ENCODE measurements at places on chromosomes 1 and 21.

DNA sequence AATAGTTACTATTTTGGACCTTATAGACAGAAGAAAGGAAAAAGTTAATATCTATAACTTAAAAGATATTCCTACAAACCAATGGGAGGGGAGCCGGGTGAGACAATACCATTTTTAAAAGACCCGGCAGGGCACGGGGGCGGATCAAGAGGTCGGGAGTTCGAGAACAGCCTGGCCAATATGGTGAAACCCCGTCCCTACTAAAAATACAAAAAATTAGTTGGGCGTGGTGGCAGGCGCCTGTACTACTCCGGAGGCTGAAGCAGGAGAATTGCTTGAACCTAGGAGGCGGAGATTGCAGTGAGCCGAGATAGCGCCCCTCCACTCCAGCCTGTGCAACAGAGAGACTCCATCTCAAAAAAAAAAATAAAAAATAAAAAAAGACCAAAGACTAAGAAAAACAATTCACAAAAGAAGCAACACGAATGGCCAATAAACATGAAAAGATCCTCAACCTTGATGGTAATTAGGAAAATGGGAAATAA lies 1.2 kb upstream of the PSMB2 start:
- no peak for ATAC-seq

DNA sequence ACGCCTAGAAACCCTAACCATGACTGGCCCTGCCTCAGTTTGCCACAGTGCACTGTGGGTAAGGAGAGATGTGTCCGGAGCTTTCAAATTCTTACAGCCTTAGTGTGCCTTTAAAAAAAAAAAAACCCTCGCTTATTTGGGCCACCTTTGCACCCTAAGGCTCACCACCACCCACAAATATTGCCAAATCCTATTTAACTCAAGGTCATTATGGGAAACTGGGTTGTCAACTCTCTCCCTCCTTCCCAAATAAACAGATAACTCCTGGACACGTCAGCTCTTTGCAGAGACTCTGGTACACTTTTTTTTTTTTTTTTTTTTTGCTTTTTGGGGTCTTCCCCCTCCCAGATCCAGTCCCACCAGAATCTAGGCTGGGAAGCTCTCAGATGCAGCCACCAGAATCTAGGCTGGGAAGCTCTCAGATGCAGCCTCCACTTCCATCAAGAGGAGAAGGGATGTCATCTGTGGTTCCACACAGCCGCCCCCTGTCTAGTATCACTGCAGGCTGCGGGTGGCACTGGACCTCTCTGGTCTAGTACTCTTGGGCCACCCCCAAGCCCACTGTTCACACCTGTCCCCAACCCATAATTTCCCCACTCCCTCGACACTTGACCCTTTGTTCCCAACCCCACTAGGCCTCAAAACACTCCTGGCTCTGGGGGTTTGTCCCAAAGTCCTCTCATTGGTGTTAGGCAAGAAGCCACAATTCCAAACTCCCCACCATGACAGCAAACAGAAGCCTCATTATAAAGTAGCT lies 3.4 kb downstream of the DHRS3 start:
- no peak for ATAC-seq

DNA sequence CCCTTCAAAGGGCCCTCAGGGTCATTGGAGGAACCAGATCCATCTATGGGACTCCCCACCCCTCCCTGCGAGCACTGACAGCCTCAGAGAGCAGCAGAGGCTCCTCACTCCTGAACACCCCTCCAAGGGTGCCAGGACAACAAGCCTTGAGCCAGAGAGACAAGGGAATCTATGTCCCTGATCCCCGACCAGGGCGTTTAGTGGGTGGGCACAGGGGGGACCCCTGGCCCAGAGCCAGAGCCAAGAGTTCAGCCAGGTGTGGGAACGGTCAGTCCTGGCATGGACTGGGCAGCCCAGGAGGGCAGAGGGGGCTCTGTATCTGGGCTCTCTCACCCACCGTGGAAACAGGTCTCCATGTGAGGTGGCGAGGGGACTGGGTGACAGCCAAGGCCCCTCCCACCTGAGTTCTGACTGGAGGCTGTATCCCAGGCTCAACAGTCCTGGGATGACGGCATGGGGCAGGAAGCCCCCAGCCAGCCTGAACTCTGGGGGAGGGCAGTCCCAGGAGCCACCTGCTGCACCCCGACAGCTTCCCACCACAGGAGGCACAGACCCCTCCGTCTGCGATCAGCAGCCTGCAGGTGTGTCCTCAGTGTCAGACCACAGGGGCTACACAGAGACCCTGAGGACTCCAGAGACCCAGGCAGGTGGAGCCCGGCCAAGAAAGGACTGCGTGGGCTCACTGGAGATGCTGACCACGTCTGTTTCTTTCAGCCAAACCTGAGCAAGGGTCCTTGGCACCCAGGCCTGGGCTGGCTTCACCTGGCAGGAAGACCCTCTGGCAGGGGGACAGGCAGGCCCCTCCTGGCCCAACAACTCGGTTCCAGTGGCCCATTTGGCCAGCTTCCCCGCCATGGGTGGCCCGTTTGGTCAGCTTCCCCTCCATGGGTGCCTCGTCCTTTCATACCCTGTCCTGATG lies 11.2 kb upstream of the SRARP start:
- no peak for ATAC-seq

- ATAC-seq: no peak
Measured at GRCh38 chr1:231420959-231421545, 1.0 kb downstream of the EGLN1 start.

DNA sequence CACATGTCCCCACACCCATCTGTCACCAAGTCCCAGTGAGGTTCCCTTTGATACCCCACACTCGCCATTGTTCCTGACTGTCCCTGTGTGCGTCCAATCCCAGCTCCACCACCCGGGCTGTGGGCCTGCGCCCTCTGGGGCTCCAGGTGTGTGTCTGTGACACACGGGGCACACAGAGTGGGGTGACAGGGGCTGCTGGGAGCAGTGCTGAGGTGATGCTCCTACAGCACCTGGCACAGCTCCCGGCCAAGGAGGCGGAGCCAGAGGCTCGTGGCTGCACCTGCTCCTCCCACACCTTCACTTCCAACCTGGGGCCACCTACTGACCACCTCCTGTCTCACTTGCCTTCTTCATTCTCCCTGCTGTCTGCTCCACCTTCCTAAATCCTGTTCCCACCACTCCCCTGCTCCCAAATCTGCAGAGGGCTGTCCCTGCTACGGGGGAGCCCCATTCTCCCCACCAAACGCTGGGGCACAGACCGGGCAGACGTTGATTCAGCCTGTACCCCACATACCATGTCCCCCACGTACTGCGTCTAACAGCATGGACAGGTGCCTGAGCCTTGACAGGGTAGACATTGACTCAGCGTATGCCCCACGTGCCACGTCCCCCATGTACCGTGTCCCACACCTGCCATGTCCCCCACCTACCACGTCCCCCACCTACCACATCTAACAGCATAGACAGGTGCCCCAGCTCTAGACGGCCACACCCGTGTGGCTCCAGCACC lies 16.4 kb downstream of the WDR4 start:
- ATAC-seq: no peak

GRCh38 chr1:179816196-179816960 lies 61.2 kb downstream of the TOR1AIP2 start:
- no peak for ATAC-seq

- ATAC-seq: no peak
Measured at GRCh38 chr1:208107425-208108212, 136.6 kb downstream of the PLXNA2 start.

Measured in activated CD4-positive, CD25-positive, alpha-beta regulatory T cell treated with anti-CD3 and anti-CD28 coated beads, Interleukin-2, amount 50 U/mL, for 24 hours (primary cell).